ENCODE measurements at places on chromosomes 7 and 10. TPM values are rescaled to one million over a fixed set of nuclear protein-coding genes. Genes with fewer than 3 reads are reported as not detected.

Gene ASZ1
- not detected for total RNA-seq

Gene OR2A42
- not detected for total RNA-seq

GRCh38 chr10:1413256-1413655, 324.1 kb downstream of the ADARB2 start:
- no peak for DNase-seq

DNA sequence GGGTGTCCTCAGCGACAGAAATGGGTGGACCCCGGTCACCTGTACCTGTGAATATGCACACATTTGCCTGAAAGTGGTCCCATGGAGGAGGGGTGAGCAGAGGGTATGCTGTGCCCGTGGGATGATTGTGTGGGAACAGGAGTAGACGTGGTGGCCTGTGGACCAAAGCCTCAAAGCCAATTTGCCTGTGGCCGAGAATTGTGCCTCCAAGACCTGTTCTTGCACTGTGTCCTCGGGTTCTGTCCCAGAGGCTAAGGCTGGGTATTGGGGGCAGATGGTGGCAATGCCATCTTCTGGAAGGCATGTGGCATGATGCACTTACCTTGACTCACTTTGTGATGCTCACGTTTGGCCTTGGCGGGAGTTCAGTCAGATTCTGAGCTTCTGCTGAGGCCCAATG, 351.0 kb downstream of the TCERG1L start:
- DNase-seq, result no peak

DNA sequence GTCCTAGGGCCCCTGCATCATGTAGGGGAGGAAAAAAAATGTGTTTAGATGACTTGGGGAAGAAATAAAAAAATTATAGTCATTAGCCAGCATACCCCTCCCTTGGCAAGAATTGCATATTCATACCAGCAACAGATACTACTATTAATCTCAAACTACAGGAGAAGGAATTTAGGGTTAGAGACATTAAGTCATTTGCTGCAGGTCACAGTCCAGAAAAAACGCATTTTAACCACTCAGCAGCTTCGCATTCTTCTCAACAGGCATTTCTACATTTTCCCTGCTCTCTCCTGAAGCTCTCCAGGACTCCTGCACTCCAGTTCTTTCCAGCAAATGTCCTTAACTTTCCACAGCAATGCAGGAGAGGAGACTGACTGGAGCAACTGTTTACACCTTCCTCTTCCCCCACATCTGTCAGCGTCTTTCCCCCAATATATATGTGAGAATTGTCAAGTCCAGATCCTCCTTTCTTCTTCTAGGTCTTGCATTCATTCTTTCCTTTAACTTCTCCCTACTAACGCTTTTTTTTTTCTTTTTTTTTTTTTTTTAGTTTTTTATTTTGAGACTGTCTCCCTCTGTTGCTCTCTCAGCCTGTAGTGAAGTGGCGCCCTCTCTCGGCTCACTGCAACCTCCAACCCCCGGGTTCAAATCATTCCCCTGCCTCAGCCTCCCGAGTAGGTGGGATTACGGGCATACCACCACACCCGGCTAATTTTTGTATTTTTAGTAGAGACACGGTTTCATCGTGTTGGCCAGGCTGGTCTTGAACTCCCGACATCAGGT, 35.6 kb downstream of the PRPS1L1 start:
- DNase-seq, result no peak

DNA sequence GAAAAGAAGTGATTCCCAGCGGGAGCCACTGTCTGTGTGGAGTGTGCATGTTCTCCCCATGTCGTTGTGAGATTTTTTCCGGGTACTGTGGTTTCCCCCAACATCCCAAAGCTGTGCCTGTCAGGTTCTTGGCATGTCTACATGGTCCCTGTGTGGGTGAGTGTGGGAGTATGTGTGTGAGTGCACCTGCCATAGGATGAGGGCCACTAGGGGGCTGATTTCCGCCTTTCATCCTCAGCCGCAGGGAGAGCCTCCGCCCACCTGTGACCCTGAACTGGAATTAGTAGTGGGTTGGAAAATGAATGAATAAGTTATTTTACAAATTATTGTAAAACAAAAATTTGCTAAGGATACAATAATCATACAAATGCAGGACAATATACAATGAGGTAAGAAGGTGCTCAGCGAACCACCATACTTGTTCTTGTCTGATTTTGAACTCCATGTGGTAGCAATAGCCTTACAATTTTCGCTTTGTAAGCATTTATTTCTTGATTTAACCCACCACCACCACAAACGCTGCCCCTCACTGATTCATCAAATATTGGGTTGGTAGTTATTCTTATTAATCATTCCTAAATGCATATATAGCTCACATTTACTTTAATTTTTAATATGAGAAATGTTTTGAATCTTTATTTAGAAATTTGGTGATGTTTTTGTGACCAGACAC, 641.2 kb upstream of the VSTM2A start:
- DNase-seq, result no peak

DNA sequence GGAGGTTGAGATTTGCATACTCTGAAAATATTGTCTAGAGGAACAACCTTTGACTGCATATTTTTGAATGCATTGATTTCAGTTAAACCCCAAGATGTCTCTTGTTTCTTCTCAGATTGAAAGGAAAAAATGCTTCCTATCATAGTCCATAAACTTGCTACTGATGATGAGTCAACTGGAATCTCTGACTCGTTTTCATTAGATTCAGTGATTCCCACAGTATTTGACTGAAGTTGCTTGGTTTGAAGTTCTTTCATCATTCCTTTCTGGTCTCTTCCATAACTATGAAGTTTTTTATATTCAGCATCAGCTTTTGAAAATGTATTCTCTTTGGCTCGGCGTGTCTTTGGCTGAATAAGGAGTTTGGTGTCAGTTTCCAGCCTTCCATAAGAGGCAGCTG, 10.7 kb downstream of the PEX1 start:
- DNase-seq, result no peak

- DNase-seq, result no peak
These were observed 191.3 kb upstream of the GALNT17 start for GRCh38 chr7:70940597-70940996.

GRCh38 chr7:31046723-31047122, 5.4 kb upstream of the ADCYAP1R1 start:
- DNase-seq, result no peak

All from Caki2 (cell line).